ENCODE measurements at places on chromosomes 16 and 17.

- H3K27ac ChIP-seq: no peak overlapping the region
- no peaks in the 10 kb centered on the region for H3K4me1 ChIP-seq
- no peaks in the 10 kb centered on the region for H3K27me3 ChIP-seq
- DNase-seq: no peak
- no peak overlapping the region for H3K4me3 ChIP-seq
These were observed 94.6 kb downstream of the UTP18 start for GRCh38 chr17:51354936-51355335.

DNA sequence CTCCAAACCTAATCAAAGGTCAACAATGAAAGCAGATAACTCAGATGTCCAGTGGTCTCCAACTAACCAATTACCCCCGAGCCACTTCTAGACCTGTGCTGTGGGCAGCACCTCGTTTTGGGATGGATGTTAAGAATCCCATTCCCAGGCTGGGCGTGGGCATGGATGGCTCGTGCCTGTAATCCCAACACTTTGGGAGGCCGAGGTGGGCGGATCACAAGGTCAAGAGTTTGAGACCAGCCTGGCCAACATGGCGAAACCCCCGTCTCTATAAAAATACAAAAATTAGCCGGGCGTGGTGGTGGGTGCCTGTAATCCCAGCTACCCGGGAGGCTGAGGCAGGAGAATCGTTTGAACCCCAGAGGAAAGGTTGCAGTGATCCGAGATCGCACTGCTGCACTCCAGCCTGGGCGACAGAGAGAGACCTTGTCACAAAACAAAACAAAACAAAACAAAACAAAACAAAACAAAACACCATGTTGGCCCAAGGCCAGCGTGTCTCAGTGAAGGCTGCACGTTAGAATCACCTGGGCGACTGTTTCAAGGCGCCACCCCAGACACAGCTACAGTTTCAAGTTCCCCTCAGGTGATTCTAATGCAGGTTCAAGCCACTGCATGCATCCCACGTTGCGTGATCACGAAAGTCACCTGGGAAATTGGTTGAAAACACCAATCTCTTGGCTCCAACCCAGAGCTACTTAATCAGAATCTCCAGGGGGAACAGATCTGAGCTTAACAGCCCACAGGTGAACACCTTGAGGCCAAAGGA lies 21.3 kb downstream of the COX4I1 start:
- no peak overlapping the region for H3K4me3 ChIP-seq
- H3K27ac ChIP-seq: no peak overlapping the region
- no peak for DNase-seq
- H3K27me3 ChIP-seq: no peaks in the 10 kb centered on the region
- no peaks in the 10 kb centered on the region for H3K4me1 ChIP-seq

DNA sequence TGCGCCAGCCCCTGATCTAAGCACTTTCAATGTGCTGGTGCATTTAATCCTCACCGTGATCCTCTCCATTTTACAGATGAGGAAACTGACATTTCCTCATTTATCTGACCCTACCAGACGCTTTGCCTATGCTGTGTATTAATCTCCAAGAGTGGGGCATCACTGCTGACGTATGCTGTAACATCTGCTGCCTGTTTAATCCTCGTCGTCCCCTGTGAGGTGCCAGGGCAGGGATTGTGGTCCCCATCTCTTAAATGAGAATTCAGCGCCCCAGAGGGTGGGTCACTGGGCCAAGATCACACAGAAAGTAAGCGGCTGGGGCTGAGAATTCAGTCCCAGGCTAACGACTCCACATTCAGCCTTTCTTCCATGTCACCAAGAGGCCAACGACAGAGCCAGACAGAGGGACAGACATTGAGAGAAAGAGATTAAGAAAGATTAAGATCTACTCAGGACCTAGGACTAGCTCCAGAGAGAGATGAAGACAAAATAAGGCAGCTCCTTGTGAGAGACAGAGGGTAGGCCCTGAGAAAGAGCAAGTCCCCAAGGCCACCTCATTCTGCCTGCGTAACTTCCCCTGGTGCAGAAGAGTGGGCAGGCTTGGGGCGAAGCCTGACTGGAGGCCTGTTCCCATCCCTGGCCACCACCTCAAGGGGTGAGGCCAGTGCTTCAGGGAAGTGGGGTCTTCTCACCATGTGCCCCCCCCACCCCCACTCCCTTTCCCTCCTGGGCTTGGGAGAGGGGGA lies 13.5 kb downstream of the CACNA1G start:
- no peaks in the 10 kb centered on the region for H3K36me3 ChIP-seq
- no peak overlapping the region for H3K4me3 ChIP-seq
- no peak overlapping the region for H3K27ac ChIP-seq
- DNase-seq: no peak
- no peaks in the 10 kb centered on the region for H3K4me1 ChIP-seq

DNA sequence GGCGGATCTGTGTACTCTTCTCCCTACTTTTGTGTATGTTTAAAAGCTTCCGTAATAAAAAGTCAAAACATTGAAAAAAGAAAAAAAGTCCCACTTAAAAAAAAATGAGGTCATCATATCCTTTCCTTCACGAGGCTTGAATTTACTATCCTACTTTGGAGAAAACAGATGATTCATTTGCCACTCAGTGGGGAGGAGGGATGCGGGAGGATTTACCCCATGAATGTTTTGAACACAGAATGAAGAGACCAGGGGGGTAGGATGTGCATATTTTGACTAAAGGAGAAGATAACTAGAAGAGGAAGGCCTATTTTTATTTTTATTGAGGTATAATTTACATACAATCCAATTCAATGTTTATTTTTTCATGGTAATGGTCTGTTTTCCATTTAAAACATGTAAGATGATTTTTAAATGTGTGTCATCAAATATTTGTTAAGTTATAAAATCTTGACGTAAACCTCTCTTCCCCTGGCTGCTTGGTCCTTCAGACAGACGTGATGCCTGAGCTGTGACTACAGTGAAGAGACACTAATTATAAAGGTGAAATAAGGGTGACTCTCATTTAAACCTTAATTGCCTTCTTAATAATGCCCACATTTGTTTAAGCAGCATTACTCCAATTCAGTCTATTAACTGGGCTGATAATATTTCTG lies 135.4 kb upstream of the AXIN2 start:
- no peaks in the 10 kb centered on the region for H3K27me3 ChIP-seq
- no peaks in the 10 kb centered on the region for H3K36me3 ChIP-seq
- no peak overlapping the region for H3K4me3 ChIP-seq
- DNase-seq: peak; percentile 23

Data from adrenal gland (tissue), 19 donors.